ENCODE measurements at places on chromosomes 6 and 20. TPM values are rescaled to one million over a fixed set of nuclear protein-coding genes. Genes with fewer than 3 reads are reported as not detected.

Gene SLC52A3
- not detected for total RNA-seq

Gene HLA-DQB1
- not detected for total RNA-seq

Gene EDN1
- 229 TPM for total RNA-seq

Gene SPINT3
- total RNA-seq, result not detected

Gene TSBP1
- not detected for total RNA-seq

Gene PROKR2
- total RNA-seq, result under 0.01 TPM

Gene DEF6
- total RNA-seq, result under 0.01 TPM

Gene C20orf204
- 3.0 TPM for total RNA-seq

Gene OR2J3
- not detected for total RNA-seq

Gene SLC12A5
- 0.32 TPM for total RNA-seq

Gene OR11A1
- not detected for total RNA-seq

Gene EEF1E1
- 113 TPM for total RNA-seq

Gene CD109
- 35.1 TPM for total RNA-seq

Gene LRFN2
- not detected for total RNA-seq

Gene COL19A1
- total RNA-seq, result not detected

Gene WFDC2
- total RNA-seq, result not detected

Gene RUNX2
- total RNA-seq, result not detected

Gene RGS17
- 3.9 TPM for total RNA-seq

Gene HLA-DQA1
- total RNA-seq, result not detected

Gene IP6K3
- not detected for total RNA-seq

Gene SNRPB
- 481 TPM for total RNA-seq

Gene SLC35A1
- total RNA-seq, result 19.8 TPM

Gene ANGPT4
- not detected for total RNA-seq

Gene PSORS1C2
- total RNA-seq, result not detected

Gene KCNK17
- total RNA-seq, result not detected

Gene ENPP5
- total RNA-seq, result not detected

Gene SOX4
- 65.6 TPM for total RNA-seq

Gene RIN2
- total RNA-seq, result 134 TPM

Gene LSM2
- 57.2 TPM for total RNA-seq

Gene SNRPB2
- 56.8 TPM for total RNA-seq

Gene UNC5CL
- under 0.01 TPM for total RNA-seq

Gene ESR1
- total RNA-seq, result not detected

Gene PDE10A
- 10.4 TPM for total RNA-seq

Gene PRSS35
- total RNA-seq, result not detected

Gene TNNC2
- total RNA-seq, result not detected

Gene SLC17A3
- total RNA-seq, result not detected

Gene MICB
- total RNA-seq, result 23.4 TPM

Gene RRAGD
- total RNA-seq, result 0.30 TPM

Gene CST7
- total RNA-seq, result not detected

Gene TNF
- total RNA-seq, result under 0.01 TPM

Gene CGA
- total RNA-seq, result not detected

Gene ETV7
- total RNA-seq, result 1.4 TPM

Gene FAM229B
- 5.3 TPM for total RNA-seq

Gene C6orf47
- total RNA-seq, result 18.8 TPM

Gene C6orf58
- not detected for total RNA-seq

Gene ADGB
- not detected for total RNA-seq

Gene VGLL2
- not detected for total RNA-seq

Gene SLC16A10
- total RNA-seq, result not detected

Gene PPP1R16B
- total RNA-seq, result 54.9 TPM

Gene ACAT2
- 112 TPM for total RNA-seq

Gene BIRC7
- not detected for total RNA-seq
